ENCODE measurements at places on chromosomes 7 and 10. TPM values are rescaled to one million over a fixed set of nuclear protein-coding genes. Genes with fewer than 3 reads are reported as not detected.

DNA sequence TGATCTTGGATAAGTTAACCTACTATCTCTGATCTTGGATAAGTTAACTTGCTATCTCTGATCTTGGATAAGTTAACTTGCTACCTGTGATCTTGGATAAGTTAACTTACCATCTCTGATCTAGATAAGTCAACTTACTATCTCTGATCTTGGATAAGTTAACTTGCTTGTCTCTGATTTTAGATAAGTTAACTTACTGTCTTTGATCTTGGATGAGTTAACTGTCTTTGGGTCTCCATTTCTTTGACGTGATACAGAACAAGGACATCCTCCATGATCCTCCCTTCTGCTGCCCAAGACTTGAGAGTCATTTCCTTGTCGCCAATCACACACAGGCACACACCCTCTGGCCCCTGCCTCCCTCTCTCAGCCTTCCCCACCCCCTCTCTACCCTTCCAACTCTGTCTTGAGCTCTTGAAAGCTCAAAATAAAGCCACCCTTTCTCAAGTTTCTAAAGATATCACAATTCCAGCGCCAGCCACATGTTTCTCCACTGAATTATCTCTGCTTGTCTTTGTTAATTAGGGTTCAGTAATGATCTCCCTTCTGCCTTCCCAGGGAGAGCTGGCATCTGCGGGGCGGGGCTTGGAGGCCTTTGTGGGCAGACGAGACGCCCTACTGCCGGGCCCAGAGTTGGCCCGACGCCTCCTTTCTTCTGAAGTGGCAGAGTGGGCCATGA lies 85.1 kb upstream of the GTF2I start:
- DNase-seq, result no peak

DNA sequence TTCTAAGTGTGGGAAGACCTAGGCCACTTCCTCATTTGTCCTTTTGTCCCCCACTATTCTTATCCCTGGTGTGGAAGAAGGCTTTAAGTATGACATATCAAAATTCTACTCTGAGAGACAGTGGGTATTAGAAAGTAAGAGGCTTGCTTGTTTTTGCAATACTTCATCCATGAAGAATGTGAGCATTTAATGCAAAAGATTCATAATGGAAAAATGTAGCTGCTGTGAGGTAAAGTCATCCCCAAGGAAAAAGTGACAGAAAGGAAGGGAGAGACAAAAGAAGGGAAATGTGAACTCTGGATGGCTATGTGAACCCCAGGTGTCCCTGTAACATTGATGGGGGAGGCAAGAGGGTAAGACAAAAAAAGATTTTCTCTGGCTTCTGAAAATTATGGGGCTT lies 607.5 kb downstream of the SORCS1 start:
- DNase-seq, result no peak

DNA sequence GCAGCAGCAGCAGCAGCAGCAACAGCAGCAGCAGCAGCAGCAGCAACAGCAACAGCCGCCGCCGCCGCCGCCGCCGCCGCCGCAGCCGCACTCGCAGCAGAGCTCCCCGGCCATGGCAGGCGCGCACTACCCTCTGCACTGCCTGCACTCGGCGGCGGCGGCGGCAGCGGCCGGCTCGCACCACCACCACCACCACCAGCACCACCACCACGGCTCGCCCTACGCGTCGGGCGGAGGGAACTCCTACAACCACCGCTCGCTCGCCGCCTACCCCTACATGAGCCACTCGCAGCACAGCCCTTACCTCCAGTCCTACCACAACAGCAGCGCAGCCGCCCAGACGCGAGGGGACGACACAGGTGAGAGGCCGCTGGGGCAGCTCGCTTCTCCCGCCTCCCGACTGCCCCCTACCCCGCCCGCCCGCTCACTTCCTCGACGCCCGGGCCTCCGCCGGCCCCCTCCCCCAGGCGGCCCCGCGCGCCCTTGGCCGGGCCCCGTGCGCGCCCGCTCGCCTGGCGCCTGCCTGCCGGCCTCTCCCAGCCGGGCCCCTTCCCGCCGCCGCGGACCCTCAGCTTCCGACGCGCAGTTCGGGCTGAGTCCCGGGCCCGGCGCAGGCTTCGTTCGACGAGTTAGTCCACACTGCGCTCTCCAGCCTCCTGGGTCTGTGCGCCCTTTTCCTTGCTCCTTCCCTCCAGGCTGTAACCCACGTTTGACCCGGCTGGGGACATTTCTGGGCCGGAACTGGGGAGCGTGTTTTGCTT lies 882 bp downstream of the DLX6 start:
- peak; percentile 55 for DNase-seq

Gene PTCD1
- 5.7 TPM for total RNA-seq

Gene SPACDR
- total RNA-seq, result not detected

- no peak for DNase-seq
Observed at GRCh38 chr10:132861884-132862461, 76.0 kb upstream of the NKX6-2 start.

Gene WASHC2A
- 29.0 TPM for total RNA-seq

DNA sequence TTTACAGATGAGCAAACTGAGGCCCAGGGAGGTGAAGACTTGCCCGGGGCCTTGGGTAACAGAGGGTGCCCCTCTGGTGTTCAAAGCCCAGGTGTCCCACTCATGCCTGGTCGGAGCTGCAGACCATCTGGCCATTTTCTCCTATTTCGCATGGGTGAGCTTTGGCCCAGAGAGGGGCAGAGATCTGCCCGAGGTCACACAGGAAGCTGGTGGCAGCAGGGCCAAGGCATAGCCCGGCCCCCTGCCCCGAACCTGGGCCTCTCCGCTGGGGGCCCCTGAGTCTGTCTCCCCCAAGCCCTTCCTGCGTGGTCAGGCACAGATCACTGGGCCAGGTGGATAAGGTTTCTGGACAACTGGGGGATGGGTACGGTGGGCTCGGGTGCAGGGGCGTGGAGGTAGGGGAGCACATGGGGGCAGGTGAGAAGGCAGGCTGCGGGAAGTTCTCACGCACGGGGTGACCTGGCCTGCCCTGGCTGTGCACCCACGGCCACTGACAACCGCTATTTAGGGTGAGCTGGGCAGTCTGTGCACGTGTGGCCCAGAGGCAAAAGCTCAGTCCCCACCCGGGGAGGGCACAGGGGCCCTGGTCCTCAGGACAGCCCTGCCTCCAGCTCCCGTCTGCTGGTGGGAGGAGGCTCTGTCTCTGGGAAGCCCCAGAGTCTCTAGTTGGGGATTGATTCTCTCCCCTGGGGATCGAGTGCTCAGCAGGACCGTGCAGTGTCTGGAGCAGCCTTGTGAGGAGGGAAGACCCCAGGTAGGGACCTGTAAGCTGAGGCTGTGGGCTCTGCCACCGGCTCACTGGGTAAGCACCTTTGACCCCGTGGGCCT lies 68.6 kb downstream of the UNCX start:
- DNase-seq, result no peak

DNA sequence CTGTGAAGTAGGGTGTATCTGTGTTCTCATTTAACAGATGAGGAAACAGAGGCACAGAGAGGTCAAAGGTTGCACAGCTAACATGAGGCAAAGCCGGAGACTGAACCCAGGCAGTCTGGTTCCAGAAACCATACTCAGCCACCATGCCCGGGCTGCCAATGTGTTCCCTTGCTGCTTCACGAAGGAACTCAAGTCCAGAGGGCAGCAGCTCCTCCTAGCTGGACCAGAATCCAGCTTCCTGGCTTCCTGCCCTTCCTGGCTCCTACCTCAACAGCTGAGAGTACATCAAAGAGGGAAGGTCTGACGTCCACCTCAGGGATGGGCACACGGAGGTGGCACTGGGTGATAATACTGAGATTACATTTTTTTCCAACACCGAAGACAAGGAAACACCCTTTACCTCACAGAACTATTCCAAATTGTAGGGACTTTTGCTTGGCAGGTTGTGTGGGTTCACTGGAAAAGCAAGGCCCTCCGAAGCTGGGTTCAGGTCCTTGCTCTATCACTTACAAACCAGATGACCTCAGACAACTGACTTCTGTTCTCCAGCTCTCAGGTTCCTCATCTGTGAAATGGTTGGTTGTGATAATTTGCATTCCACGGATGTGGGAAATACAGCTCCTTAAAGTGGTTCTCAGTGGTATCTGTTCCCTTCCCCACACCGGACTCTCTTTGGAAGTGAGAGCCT lies 154.1 kb upstream of the ZMIZ1 start:
- DNase-seq, result no peak

Gene COL13A1
- 1.3 TPM for total RNA-seq

Gene ACBD7
- total RNA-seq, result 0.85 TPM

Gene ITIH5
- 2.2 TPM for total RNA-seq

GRCh38 chr10:83960125-83960524 lies 179.2 kb upstream of the GHITM start:
- DNase-seq, result no peak

All from mammary epithelial cell (primary cell).